ENCODE measurements at places on chromosomes 1 and 21.

DNA sequence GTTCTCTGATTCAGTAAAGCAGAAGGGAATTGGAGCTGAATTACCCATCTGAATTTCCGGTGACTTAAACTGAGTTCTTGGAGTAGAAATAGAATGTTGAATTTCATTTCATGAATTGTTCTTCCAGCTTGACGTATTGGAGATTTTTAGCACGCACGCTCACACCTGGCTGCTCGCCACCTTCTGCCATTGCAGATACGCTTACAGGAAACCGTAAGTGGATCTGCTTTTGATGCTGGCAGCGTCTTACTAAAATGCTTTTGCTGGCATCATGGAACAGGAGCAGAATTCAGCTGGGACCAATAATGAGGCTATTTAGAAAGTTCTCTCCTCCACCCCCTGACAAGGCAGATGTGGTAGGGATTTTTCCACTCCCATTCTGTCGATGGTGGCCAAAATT lies 17.7 kb upstream of the ELAVL4 start:
- DNase-seq, result no peak

GRCh38 chr1:37549341-37549740 lies 4.8 kb downstream of the SNIP1 start:
- DNase-seq, result no peak

- no peak for DNase-seq
These were observed 7.2 kb upstream of the ERRFI1 start for GRCh38 chr1:8033322-8033721.

DNA sequence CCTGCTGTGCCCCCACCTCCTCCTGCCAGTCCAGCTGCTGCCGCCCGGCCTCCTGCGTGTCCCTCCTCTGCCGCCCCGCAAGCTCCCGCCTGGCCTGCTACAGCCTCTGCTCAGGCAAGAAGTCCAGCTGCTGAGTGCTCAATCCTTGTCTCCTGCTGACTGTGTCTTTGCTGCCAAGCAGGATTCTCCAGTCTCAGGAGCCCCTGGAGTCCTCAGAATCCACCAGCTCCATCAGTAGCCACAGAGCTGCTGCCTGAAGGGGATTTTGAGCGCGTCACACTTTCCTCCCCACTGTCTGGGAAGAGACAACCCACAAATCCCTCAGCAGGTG lies 973 bp downstream of the KRTAP10-11 start:
- no peak for DNase-seq

- DNase-seq, result no peak
These were observed 456.5 kb downstream of the OMA1 start for GRCh38 chr1:58089898-58090534.

DNA sequence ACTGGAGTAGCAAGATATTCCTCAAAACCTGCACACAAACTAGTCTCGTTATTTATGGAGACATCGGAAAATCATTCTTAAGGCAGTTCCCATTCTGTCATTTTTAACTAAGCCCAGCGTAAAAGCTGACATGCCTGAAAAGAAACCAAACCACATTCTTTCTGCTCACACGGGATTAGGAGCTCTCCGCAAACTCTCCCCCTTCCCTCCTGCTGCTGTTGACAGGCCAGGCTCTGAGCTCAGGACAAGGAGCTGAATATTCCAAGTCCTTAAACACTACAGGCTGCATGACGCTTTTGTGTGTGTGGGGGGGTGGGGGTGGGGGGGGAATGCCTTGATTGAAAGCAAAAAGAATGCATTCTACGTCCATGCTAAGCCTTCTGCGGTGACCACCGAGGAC lies 5.2 kb downstream of the OLIG1 start:
- no peak for DNase-seq

DNA sequence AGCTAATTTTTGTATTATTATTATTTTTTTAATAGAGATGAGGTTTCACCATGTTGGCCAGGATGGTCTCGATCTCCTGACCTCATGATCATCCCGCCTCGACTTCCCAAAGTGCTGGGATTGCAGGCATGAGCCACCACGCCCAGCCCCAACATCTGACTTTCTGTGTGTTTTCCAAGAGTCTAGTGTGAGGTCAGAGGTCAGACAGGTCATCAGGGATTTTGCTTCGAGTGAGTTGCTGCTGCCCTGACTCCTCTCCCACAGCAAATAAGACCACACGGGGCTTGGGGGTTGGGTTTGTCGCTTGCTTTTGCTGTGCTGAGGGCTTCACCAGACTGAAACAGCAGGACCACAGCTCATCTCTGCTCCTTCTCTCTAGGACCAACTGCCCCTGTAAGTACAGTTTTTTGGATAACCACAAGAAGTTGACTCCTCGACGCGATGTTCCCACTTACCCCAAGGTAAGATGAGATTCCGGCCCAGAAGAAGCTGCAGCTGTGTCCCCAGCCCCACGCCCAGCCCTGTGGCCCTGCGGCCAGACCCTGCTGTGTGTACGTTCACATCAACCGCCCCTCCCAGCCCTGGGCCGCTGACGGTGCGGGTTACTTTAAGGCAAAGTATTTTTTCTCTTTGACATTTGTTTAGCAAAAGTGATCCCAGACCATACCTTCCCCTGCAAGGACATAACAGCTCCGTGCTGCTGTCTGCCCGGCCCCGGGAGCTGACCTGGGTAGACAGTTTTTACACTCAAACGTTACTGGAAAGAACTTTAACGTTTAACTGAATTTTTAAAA lies 97.5 kb downstream of the PDE9A start:
- DNase-seq, result no peak

DNA sequence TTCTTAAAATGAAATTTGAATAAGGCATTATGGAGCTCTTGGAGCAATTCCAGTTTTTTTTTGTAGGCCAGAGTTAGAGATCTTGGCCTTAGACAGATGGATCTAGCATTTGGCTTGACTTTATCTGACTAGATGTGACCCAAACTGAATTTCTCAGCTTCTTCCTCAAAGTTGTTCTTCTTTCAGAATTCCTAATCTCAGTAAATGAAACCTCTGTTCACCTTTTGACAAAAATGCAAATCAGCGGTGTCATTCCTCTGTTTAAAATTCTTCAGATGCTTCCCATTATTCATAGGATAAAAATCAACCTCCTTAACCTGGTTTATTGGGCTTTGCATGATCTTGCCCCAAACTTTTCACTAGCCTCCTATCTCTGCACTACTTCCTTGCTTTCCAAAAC lies 177.6 kb downstream of the RASAL2 start:
- no peak for DNase-seq
